Midbrain (tissue), 1 donor: ENCODE measurements at places on chromosomes 16 and 17.

DNA sequence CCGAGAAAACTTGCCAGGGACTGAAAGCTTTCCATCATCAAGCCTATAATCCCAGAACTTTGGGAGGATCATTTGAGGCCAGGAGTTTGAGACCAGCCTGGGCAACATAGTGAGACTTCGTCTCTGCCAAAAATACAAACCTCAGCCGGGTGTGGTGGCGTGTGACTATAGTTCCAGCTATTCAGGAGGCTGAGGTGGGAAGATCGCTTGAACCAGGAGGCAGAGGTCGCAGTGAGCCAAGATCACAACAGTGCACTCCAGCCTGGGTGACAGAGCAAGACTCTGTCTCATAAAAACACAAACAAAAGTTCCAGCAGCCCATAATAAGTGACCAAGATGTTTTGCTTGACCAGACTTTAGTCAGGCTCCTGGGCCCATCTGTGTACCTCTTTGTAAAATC is 1.9 kb downstream of the MEAK7 start:
- DNase-seq: no peak

GRCh38 chr16:67963662-67964321 is 4.6 kb downstream of the SLC12A4 start:
- DNase-seq: no peak

- no peak for DNase-seq
These were observed 50.1 kb downstream of the B9D1 start for GRCh38 chr17:19312406-19312805.

- peak; percentile 2 for DNase-seq
These were observed 54.4 kb upstream of the YPEL2 start for GRCh38 chr17:59277031-59277430.

GRCh38 chr17:78272181-78272913 is 40.9 kb downstream of the TMEM235 start:
- no peak for DNase-seq

GRCh38 chr17:77235370-77235941 is 94.7 kb downstream of the SEC14L1 start:
- DNase-seq: no peak

GRCh38 chr17:50864747-50865059 is 1.5 kb downstream of the TOB1 start:
- no peak for DNase-seq

DNA sequence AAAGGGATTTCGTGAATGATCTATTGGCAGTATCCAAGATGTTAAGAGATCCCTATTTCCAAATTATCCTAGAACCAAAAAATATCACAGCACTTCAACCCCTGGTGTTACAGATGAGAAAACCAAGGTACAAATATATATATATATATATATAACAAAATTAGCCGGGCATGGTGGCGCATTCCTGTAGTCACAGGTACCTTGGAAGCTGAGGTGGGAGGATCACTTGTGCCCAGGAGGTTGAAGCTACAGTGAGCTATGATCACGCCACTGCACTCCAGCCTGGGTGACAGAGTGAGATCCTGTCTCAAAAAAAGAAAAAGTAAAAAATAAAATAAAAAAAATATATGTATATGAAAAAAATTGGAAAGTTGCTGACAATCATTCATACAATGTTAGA is 637 bp upstream of the CLN3 start:
- no peak for DNase-seq

GRCh38 chr17:45237686-45238085 is 16.0 kb downstream of the FMNL1 start:
- no peak for DNase-seq

DNA sequence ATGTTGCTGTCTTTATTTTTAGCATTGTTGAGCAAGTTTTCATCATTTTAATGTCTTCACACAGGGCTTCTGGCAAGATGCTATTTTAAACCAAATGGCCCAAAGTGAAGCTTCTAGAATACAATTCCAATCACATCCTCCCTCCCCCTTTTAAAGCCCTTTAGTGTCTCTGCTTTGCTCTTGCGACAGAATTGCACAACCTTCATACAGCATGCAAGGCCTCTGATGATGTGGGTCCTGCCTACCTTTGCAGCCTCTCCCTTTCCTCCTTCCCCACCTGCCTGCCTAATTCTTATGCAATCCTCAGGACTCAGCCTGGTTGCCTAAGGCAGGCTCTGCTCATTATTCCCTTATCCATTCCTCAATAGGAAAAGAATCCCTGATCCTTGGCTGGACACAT is 381.7 kb downstream of the SLC39A11 start:
- no peak for DNase-seq

GRCh38 chr17:74485841-74486240 is 19.4 kb downstream of the CD300A start:
- no peak for DNase-seq

GRCh38 chr17:49604314-49604869 is 28.7 kb downstream of the NXPH3 start:
- DNase-seq: no peak

DNA sequence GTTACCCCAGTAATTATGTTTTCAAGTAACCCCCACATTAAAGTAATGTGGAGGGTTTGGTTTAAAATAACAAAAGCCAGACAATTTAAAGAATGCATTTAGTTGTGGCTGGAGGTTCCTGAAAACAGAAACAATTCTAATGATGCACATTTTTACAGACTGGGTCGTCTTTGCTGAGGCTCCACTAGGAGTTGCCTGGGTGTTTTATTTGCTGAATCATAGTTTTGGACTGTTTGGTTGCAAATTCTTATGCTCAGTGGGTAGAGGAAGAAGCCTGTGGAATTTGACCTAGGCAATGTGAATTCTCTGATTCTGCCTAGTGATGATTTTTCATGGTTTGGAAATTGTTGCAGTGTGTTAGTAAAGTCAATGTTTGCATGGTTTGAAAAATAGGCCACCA is 16.3 kb downstream of the SHISA9 start:
- no peak for DNase-seq

DNA sequence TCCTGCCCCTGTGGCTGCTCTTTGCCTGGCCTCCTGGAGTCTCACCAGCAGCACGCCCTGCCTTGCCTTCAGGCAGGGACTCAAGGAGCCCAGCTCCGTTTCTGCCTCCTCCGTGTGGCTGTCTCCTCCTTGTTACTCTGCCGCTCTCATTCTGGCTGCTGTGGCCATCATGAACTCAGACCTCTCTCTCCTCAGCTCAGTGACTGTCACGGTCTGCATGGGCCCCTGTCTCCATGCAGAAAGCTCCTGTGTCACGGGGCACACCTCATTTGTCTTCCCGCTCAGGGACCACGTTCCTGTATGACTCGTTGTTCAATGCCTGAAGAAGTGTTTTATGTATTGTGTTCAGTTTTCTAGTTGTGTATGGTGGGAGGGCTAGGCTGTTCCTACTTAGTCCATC is 25.3 kb downstream of the RPTOR start:
- DNase-seq: no peak

- DNase-seq: no peak
These were observed 71.2 kb upstream of the GNG13 start for GRCh38 chr16:871562-872345.

DNA sequence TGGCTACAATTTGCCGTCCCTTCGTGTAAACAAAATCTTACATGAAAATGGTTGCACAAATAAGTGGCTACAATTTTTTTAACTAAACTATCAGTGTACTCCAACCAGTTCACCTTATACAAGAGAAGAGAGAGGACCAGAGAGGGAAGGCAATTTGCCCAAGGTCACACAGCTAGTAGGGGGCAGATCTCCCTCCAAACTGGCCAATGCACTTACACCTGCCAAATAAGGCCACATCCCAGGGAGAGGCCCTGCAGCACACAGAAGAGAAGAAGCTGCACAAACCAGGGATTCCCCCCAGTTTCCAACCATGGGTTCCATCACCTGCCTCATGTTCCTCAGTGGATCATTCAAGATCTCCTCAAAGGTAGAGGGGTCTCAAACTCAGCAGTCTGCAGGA is 349.9 kb downstream of the SOX9 start:
- no peak for DNase-seq

DNA sequence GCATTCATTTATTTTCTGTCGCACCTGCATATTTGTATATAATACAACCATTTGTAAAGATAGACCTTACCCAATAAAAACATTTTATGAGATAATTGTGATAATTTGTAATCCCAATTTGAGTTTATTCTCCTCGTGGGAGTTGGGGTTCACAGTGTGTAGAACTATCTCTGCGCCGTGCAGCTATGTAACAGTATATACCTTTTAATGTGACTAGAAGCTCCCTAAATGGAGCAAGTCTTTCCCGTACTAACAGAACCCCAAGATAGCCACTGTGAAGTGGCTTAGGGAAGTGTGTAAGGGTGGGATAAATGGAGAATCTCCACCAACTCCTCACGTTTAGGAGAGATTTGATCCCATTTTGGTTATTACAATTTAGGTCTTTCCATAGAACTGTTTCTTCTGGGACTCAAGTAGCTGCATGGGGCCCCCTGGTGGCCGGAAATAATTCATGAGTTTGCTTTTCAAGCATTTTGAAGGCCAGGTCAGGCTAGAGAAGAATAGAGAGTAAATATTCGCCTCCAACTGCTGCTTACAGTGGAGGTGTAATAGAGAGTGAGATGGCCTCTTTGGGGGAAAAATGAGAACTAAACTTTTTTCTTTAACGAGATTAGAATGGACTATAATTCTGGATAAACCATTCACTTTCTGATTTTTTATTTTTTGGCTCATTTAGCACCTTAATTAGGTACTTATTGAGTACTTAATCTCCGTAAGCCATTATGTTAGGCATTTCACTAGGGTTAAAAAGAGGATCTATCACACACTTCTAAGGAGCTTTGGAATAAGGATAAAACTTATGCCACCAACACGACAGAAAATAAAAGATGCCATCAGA is 4.5 kb downstream of the TMEM100 start:
- DNase-seq: peak; percentile 75

- no peak for DNase-seq
These were observed 185.0 kb downstream of the NTN1 start for GRCh38 chr17:9206410-9206703.

DNA sequence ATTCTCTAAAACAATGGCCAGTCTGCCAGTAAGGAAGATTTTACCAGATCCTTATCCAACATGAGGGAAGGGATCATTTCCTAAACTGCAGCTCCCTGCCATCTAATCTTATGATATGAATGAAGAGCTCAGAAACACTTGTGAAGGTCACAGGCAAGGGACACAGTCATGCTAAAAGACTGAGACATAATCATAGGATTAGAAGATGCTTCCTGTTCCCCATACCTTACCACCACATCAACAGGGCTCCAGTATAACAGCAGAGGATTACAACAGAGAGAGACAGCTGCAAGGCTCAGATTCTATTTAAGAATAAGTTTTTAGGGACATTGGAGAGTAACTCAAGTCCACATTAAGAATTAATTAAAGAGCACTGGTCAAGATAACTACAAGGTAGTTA is 93.3 kb downstream of the BRIP1 start:
- no peak for DNase-seq

- DNase-seq: no peak
These were observed 2.6 kb upstream of the MYCBPAP start for GRCh38 chr17:50505591-50506130.

DNA sequence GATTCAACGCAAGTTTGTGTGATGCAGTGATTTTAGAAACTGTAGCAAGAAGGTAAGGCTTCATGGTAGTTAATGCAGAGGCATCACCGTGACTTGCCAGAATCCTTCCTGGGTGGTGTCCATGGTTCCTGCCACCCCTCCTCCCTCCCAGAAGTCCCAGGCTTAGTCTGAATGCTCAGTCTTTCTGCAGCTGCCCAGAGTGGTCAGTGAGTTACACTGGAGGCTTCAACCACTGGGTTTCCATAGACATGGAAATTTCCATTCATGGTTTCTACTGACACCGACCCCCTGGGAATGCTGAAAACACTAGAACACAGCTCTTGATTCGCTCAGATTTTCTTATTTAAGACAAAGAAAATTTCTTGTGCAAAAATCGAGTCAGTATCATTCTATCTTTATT is 159.4 kb upstream of the HSBP1 start:
- DNase-seq: no peak

GRCh38 chr17:49490276-49490675 is 4.8 kb upstream of the NGFR start:
- no peak for DNase-seq

DNA sequence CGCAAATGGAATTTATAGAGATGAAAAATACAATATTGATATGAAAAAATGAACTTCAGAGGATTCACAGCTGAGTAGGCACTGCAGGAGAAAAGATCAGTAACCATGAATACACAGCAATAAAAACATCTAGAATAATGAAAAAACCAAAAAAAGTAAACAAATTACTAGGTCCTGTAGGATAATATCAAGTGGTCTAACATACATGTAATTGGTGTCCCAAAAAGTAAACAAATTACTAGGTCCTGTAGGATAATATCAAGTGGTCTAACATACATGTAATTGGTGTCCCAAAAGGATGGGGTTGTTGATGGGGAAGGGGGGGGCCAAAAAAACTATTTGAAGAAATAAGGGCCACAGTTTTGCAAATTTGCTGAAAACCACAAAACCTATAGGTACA is 43.4 kb downstream of the ZNF18 start:
- DNase-seq: no peak

DNA sequence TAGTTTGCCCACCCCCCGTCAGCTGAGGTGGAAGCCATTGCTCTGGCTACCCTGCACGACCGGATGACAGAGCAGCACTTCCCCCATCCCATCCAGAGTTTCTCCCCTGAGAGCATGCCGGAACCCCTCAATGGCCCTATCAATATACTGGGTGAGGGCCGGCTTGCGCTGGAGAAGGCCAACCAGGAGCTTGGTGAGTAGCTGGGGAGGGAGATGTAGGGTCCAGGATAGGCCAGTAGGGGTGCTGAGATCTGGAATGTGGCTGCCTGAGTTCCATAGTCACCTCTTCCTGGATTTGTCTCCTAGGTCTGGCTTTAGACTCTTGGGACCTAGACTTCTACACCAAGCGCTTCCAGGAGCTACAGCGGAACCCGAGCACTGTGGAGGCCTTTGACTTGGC is 6.4 kb downstream of the PFAS start:
- DNase-seq: no peak

GRCh38 chr16:69318177-69318910 is 7.2 kb downstream of the VPS4A start:
- DNase-seq: no peak

GRCh38 chr17:61144617-61145564 is 254.8 kb upstream of the TBX2 start:
- DNase-seq: no peak

GRCh38 chr16:3954411-3954921 is 74.0 kb upstream of the CREBBP start:
- no peak for DNase-seq

DNA sequence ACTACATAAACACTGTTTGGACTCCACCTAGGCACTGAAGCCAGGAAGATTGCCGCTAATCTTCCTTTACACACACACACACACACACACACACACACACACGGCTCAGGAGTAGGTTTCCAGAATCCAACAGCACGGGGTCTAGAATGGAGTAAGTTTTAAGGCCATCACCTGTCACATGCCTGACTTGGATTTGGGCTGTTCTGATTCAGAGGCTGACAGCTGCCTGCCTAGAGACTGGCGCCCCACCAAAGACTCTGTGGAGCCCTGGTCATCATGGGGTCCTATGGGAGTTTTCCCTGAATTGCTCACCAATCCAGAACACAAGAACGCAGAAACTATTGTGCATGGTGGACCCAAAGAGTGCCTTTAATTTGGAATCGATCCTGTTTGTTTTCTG is 10.9 kb downstream of the CDRT4 start:
- DNase-seq: no peak

GRCh38 chr16:29665294-29666077 is 2.4 kb downstream of the SPN start:
- DNase-seq: no peak

GRCh38 chr16:79593074-79593531 is 7.4 kb downstream of the MAF start:
- peak; percentile 54 for DNase-seq

GRCh38 chr16:11175787-11176341 is 80.1 kb downstream of the SOCS1 start:
- DNase-seq: no peak
